ENCODE measurements at places on chromosomes 1 and 21. TPM values are rescaled to one million over a fixed set of nuclear protein-coding genes. Genes with fewer than 3 reads are reported as not detected.

Gene KANK4
- 0.49 TPM for polyA plus RNA-seq

- no peak for DNase-seq
Measured at GRCh38 chr1:157142765-157143423, 4.7 kb upstream of the ETV3 start.

Gene MAP3K21
- 11.7 TPM for polyA plus RNA-seq

- DNase-seq = no peak
Measured at GRCh38 chr1:88514544-88515060, 169.5 kb upstream of the PKN2 start.

GRCh38 chr1:63593303-63593885 lies at the start of gene PGM1:
Gene PGM1 (plus strand): TSS chr1:63593411. CDS start chr1:63593489, 78 bp downstream.
- peak; percentile 82 for DNase-seq

Gene UBL4B
- not detected for polyA plus RNA-seq

- peak; percentile 92 for DNase-seq
Measured at GRCh38 chr1:173477286-173478093, at the start of gene PRDX6. Gene PRDX6 (plus strand): TSS chr1:173477335. CDS start chr1:173477398, 63 bp downstream.

GRCh38 chr21:36918291-36918690 lies 48.2 kb downstream of the HLCS start:
- DNase-seq = no peak

Gene TMEM54
- 8.8 TPM for polyA plus RNA-seq

Gene CAMK2N1
- polyA plus RNA-seq = 4.6 TPM

Gene ZMYND12
- 0.90 TPM for polyA plus RNA-seq

GRCh38 chr21:24759348-24760075 lies 847.8 kb downstream of the MRPL39 start:
- DNase-seq = no peak

Gene WDR64
- polyA plus RNA-seq = not detected

Gene OR2T29
- polyA plus RNA-seq = not detected

- DNase-seq = no peak
Measured at GRCh38 chr1:68093737-68094136, 43.3 kb upstream of the DIRAS3 start.

DNA sequence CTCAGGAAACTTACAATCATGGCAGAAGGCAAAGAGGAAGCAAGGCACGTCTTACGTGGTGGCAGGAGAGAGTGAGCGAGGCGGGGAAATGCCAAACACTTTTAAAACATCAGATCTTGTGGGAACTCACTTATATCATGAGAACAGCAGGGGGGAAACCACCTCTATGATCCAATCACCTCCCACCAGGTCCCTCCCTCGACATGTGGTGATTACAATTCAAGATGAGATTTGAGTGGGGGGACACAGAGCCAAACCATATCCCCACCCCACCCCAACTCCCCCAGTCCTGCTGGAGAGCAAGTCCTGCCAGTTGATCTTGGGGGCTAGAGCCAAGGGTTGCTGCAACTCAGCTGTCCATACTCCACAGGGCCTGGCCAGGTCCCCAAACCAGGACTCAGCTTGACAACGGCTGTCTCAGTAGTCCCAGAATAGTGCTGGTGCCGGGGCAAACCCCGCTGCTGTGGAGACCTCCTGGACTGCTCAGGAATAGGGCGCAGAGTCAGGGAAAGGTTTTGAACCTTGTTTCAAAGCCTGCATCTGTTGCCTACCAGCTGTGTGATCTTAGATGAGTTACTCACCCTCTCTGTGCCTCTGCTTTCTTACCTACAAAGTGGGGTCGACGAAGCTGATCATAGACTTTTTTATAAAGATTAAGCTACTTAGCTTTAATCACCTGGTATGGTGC lies 79.5 kb downstream of the STUM start:
- no peak for DNase-seq

DNA sequence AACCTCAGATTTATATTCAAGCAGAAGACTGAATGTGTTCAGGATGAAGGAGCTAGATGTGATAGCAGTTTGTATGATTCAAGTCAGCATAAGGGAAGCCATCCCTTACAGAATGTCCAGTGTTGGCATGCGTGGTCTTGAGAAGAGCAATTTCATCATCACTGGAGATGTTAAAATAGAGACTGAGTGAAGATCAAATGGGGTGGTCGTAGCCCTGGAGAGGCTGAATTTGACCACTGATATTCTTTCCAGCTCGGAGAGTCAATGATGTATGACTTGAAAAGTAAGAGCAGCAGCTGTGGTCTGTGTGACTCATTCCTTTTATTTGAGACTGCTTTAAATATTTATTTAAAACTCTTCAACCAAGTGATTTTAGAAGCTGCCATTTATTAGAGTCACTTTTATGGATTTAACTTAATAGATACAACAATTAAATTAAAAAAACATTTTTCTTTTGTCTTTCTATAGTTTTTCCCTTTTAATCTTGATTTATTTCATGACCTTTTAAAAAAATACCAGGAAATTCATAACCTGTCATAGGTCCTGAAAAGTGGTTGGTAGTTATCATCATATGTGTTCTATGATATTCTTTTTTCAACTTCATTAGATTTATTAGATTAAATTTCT lies 15.5 kb downstream of the FMN2 start:
- DNase-seq = no peak

Gene MYBPH
- polyA plus RNA-seq = not detected

GRCh38 chr1:32307324-32307723 lies 15.4 kb downstream of the HDAC1 start:
- DNase-seq = no peak
